Endothelial cell (in vitro differentiated cells): ENCODE measurements at places on chromosomes 11 and 22.

DNA sequence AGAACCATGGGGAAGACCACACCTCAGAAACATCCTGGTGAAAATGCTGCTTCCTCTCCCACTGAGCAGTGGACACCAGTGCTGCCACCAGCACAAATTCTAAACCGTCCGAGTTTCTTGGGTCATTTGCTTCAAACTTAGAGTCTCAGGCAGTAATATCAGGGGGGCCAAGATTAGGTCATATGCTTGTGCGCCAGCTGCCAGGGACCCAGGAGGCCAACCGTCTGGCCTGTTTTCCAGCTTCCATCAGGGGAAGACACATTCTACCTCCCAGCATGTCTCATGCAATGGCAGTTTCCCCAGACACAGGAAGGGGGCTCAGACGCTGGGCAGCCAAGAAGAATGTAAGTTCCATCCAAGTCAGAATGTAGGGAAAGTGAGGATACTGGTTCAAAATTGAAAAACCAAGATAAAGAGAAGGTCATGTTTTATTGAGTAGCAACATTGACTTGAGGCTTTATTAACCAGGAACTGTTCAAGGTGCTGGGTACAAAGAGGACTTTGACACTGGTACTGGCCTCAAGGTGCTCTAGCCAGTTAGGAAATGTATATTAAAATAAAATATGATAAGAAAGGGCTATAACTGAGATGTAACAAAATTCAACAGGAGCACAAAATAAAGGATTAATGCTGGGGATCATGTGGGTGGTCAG lies 59.7 kb upstream of the EED start:
- no peak for DNase-seq

GRCh38 chr11:115523727-115524399 lies 19.6 kb upstream of the CADM1 start:
- DNase-seq: no peak

- peak; percentile 47 for DNase-seq
Measured at GRCh38 chr11:113896156-113896879, 8.3 kb upstream of the HTR3B start.

GRCh38 chr22:44703255-44703870 lies 1.4 kb downstream of the PRR5 start:
- DNase-seq: no peak

- no peak for DNase-seq
Measured at GRCh38 chr11:41222236-41222635, 237.2 kb downstream of the LRRC4C start.

- DNase-seq: no peak
Measured at GRCh38 chr22:30891781-30892180, 76.8 kb downstream of the MORC2 start.

DNA sequence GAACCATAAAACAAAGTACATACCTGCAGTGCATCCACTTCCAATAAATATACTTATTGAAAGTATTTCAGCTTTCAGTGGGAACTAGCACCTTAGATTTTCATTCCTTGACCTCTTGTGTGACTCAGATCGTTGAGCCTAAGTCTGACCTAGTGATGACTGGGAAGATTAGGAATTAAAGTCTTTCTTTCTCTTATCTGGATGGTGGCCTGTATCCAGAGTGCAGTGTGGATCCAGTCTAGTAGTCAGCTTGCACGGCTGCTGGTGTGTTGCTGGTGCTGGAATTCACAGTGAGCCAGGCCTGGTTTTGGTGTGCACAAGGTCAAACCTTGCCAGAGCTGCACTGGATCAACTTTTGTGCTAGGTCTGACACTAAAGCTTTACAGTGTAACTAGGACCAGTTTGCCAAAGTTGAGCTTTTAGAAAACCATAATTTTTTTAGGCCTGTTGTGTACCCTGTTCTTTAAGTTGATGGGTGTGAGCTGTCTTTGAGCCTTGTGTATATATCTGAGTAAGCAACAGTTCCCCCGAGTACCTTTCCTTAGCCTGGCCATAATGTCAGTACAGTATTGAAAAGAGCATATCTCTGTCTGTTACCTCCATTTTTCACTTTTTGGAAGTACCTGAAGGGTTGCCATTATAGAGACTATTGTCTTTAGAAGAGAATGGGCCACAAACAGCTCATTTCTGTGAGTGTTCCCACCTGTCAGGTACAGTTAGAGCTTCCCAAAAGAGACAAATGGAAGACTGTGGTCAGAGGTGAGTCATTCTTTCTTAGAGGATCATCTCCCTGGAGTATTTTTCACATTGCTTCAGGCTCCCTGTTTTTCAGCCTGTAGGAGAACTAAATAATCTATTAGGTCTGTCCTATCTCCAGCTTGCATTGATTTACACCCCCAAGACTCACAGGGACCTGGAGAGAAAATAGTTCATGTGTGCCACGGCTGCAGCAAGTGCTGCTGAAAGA lies 89.8 kb downstream of the ALX4 start:
- no peak for DNase-seq

DNA sequence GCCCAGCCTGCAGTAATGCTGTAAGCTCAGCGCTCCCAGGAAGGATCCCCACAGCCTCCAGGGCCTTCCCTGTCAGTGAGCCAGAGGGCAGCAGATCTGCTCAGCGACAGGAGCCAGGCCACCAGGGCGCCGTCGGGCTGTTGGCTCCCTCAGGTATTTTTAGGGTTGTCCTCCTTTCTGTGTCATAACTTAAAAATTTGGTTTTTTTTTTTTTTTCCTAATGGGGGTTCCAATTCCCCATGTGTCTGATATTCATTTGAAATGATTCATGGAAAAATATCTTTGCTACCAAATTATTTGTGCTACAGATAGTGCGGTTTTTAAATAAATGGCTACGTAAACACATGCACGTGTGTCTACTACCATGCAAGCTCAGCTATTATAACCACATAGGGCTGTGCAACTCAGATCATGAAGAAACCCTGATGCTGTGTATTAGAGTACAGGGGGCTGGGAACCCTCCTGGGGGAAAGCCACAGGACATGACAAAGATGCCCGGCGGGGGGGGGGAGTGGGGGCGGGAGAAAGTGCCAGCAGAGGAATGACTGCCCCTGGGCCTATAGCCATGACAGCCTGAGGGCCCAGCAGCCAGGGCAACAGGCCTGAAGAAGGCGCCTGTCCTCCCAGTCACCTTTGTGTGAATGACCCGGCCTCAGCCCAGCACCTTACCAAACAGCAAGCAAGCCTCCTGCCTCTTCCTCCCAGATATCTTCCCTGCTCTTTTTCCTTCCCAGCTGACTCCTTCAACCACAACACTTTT lies 89.3 kb downstream of the NAT10 start:
- DNase-seq: no peak

- DNase-seq: no peak
Measured at GRCh38 chr11:60791153-60791933, 6.2 kb downstream of the MS4A10 start.

DNA sequence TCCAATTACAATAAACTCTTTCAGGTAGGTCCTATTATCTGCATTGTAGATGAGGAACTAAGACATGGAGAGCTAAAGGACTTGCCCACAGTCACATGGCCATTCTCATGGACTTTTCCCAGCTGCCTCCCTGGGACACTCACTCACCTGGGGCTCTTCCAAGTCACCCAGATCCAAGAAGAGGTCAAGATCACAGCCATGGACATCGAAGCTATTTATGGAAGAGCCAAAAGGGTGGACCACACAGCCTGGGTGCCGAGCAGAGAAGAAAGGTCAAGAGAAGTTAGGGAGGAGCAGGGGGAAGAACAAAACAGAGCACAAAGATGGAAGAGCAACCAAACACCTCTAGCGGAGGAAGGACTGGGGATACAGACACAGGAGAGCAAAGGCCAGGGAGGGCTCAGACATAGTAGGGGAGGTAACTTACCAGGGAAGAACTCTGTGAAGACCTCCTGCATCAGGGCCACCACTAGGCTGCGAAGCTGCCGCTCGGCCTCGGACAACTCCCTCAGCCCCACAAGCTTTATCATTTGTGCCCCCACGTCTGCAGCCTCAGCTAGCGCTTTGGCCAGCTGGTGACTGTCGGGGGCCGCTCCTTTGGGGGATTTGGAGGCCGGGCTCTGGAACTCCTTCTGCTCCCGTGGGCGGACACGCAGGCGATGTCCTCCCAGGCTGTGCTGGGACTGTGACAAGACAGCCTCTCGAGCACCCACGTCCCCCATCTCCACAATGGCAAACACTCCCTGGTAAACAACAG lies 7.4 kb upstream of the EEF1G start:
- no peak for DNase-seq

DNA sequence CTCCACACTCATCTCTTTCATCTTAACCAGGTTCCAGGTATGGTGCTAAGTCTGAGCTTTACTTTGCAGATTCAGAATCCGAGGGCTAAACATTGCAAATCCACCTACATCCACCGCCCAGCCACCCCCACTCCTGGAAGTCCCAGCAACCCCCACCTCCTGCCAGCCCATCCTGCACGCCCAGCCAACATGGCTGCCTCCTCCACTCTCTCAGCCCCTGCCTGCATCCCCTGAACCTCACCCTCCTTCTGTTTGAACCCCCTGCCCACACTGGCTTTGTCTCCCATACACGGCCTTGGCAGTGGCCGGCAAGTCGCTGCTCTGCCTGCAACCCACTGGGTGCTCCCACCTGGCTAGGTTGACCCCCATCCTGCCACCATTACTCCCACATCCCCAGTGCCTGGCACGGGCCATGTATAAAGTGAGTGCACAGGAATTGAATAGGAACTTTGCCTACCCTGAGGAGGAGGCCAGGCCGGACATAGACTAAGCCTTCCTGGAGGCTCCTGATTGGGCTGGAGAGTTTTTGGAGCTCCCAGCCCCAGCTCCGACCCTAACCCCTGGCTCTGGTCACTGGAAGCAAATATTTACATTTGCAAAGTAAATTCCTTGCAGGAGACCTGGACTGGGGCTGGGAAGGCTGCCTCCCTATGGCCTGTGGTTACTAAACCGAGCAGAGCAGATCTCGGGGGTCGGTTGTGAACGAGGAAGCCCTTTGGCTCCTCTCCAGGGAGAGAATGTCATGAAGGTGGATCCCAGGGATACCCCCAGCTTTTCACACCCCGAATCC lies 14.4 kb downstream of the EMID1 start:
- no peak for DNase-seq

- no peak for DNase-seq
Measured at GRCh38 chr22:38881464-38881871, 9.5 kb upstream of the CBX6 start.

DNA sequence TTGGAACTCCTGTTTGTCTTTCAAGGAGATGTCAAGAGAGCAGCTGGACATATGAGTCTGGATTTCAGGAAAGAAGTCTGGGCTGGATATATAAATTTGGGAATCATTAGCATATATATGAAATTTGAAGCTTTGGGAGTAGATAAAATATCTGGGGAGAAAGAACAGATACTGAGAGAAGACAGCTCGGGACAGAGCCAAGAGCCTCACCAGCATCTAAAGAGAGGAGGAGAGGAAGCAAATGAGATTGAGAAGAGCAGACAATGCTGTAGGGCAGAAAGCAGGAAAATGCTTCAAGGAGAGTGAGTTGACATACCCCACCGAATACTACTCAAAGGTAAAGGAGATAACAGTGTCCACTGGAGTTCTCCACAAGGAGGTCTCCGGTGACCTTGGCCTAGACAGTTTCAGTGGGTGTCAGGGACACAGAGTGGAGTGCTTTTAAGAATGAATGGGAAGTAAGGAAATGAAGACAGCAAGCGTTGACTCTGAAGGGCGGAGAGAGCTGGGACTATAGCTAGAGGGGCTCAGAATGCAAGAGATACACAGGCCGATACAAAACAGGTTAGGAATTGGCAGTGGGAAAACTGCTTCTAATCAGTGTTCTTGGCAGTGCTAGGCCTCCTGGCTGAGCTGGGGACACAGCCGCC lies 862 bp downstream of the APBB1 start:
- DNase-seq: no peak
